ENCODE measurements at places on chromosomes 12 and 14.

GRCh38 chr12:41074473-41074769 is 113.7 kb upstream of the PDZRN4 start:
- DNase-seq = no peak

GRCh38 chr12:97512696-97513095 is 50.1 kb downstream of the RMST start:
- no peak for DNase-seq

- DNase-seq = no peak
These were observed 97.4 kb downstream of the RAD51B start for GRCh38 chr14:67917006-67917405.

DNA sequence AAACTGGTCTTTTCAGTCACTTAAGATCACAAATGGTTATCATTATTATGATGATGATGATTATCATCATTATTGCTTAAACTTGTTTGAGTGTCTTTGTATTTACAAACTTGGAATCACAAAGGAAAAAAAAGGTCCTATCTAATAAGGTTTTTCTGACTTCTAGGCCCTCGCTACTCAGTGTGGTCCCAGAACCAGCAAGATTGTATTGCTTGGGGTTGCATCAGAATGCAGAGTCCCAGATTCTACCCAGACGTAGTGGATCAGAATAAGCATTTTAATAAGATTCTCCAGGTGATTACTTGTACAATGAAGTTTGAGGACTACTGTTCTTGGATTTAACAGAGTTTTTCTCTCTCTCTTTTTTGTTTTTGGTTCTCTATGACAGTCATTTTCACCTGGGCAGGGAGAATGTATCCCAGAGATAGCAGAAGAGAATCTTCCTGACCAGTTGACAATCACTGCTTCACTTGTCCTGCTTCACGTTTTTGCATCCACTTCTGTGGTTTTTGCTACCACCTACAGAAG is 29.3 kb upstream of the PPP1R12A start:
- no peak for DNase-seq

DNA sequence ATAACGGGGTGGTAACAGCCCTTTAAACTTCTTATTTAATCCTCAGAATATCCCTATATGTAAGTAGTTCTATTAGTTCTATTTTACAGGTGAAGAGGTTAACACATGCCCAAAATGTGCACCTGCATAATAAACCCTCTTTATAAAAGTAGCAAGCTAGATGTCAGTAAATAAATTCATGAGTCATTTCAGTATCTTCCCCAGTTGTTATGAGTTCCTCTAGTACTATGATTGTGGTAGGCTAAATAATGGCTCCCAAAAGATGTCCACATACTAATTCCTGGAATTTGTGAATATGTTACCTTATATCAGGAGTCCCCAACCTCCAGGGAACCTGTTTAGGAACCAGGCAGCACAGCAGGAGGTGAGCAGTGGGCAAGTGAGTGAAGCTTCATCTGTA is 106.5 kb downstream of the TMTC3 start:
- DNase-seq = no peak

DNA sequence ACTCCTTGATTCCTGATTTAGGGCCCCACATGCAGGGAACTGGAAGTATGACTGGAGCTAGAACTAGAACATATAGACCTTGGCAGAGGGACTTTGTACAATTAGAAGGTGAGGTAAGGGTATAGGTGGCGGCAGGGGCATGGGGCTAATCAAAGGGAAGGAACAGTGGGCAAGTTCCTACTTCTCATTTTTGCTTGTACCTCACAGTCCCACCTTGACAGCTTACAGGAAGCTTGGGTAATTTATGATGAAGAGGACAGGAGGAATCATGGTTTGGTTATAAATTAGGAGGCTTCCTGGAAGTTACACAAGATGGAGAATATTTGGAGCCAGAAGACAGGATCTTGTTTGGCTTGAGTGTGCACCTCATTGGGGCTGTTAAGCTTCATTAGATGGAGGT is 33.4 kb downstream of the SUSD6 start:
- DNase-seq = no peak

DNA sequence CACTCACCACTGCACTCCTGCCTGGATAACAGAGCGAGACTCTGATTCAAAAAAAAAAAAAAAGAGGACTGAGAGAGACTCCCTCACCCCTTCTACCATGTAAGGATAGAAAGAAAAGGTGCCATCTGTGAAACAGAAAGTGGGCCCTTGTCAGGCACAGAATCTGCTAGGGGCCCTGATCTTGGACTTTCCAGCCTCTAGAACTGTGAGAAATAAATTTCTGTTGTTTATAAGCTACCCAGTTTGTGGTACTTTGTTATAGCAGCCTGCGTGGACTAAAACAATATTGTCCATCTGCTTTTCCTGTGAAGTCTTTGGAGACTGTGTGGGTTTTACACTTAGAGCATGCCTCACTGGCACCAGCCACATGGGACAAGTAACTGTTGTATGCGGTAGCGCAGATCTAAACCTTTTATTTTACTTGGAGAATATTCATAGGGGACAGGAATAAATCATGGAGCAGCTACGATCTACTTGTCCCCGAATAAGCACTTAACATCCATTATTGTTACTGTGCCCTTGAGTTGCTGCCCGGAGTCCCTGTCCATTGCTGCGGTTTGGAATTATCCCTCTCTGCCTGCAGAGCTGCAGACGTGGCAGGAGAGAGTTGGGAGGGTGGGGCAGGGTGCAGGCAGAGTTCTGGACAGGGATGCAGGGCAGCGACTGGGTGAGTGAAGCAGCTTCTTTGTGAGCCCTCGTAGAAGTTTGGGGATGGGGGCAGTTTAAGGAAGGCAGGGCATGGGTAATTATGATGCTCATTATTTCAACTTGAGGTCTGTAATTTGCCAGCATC is 52.4 kb upstream of the STON2 start:
- DNase-seq = no peak

DNA sequence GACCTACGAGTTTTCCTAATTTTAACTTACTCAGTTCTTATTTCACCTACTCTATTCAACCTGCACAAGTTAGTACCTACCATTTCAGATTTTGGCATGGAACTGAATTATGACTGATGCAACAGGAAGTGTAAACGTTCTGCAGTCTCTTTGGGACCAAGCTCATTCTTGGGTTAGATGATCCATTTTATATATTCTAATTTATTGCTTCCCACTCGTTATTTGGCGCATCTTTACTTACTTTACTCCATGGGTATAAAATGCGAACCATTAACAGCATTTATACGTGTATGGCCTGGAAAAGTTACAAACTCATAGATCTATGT is 1.0 kb upstream of the EML1 start:
- DNase-seq = no peak

All from hematopoietic multipotent progenitor cell treated with erythropoietin and hydrocortisone succinate and interleukin-3 and kit ligand, for 15 days (in vitro differentiated cells).